ENCODE measurements at places on chromosomes 12 and 14. TPM values are rescaled to one million over a fixed set of nuclear protein-coding genes. Genes with fewer than 3 reads are reported as not detected.

DNA sequence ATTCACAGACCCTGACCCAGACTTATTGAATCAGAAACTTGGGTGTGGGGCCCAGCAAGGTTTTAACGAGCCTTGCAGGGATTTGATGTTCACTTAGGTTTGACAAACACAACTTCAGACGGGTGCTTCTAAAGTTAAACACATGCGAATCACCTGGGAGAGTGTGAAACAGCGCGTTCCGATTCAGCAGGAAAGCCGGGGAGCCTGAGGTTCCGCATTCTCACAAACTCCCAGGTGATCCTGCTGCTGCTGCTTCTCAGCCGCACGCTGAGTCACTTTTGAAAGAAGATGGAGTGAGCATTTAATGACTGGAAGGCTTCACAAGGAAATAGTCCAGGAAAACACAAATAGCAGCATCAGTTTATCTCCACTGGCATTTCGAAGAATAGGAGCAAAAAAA is 44.2 kb upstream of the DDX11 start:
- no peak overlapping the region for H3K4me3 ChIP-seq
- peaks cover 3% of the 10 kb centered on the region for H3K27me3 ChIP-seq
- no peak for DNase-seq
- no peak overlapping the region for H3K27ac ChIP-seq
- no peaks in the 10 kb centered on the region for H3K4me1 ChIP-seq
- no peaks in the 10 kb centered on the region for H3K36me3 ChIP-seq

- no peak overlapping the region for H3K4me3 ChIP-seq
- H3K27ac ChIP-seq: no peak overlapping the region
- DNase-seq: no peak
- no peaks in the 10 kb centered on the region for H3K4me1 ChIP-seq
- H3K36me3 ChIP-seq: peaks cover 2% of the 10 kb centered on the region
- no peaks in the 10 kb centered on the region for H3K27me3 ChIP-seq
Measured at GRCh38 chr14:96920023-96920422, 122.8 kb downstream of the VRK1 start.

GRCh38 chr12:100268835-100269564 is 2.0 kb downstream of the SCYL2 start:
- DNase-seq: no peak
- H3K4me3 ChIP-seq: peak overlapping the region; percentile 90
- no peaks in the 10 kb centered on the region for H3K27me3 ChIP-seq
- peaks cover 38% of the 10 kb centered on the region for H3K4me1 ChIP-seq
- H3K36me3 ChIP-seq: peaks cover 8% of the 10 kb centered on the region

GRCh38 chr12:14454098-14454907 is 88.8 kb downstream of the ATF7IP start:
- no peak overlapping the region for H3K4me3 ChIP-seq
- peak; percentile 32 for DNase-seq
- H3K4me1 ChIP-seq: peaks cover 46% of the 10 kb centered on the region
- peak overlapping the region; percentile 67 for H3K27ac ChIP-seq
- H3K36me3 ChIP-seq: peaks cover 75% of the 10 kb centered on the region

DNA sequence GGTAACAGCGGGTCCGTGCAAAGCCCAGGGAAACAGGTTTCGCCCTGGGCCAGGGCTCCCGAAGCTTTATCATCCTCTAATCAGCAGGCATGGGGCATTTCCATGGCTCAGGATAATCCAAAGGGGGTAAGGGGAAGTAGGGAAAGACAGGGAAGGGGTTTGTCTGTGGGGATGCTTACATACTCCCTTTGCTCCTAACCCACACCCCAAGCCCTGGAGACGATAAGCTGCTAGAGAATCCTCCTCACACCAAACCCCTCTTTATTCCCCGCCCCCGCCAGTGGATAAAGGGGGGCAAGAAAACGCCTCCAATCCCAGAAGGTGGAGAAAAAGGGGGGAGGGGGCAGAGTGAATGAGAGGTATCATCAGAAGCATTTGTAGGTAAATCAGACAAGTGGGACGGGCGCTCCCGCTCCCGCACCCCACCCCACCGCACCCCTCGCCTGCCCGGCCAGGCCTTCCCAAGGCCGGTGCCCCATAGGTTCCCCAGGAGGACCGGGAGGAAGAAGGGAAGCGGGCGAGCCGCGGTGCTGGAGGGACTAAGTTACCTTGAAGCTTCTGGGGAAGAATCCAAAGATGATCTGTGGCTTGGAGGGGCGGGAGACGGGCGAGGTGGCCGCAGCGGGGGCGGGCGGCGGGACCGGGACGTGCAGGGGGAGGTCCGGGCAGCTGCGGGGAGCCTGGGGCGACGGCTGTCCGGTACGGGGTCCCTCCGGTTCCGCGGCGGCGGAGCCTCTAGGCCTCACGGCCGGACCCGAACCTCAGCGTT is 762 bp downstream of the PPP2R5E start:
- peak overlapping the region; percentile 90 for H3K27ac ChIP-seq
- DNase-seq: peak; percentile 13
- no peaks in the 10 kb centered on the region for H3K27me3 ChIP-seq
- H3K4me1 ChIP-seq: peaks cover 34% of the 10 kb centered on the region
- H3K4me3 ChIP-seq: peak overlapping the region; percentile 96

GRCh38 chr14:37580146-37580545 is 14.9 kb downstream of the FOXA1 start:
- no peaks in the 10 kb centered on the region for H3K36me3 ChIP-seq
- no peak overlapping the region for H3K4me3 ChIP-seq
- no peak for DNase-seq

DNA sequence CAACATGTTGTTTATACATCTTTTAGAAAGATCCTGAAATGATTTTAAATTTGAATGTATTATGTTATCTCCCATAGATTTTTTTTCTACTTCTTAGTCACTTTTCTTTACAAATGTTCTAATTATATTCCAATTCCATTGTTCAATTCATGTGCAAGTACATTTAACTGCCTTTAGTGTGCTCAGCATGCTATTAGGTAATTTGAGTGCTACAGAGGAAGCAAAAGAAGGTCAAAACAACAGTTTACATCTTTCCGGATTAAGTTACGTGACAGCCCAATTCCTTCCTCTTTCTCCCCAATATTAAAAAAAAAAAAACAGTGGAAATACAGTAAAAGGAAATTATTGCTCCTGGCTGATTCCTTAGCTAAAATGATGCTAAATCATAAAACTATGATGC is 98.3 kb downstream of the RTN1 start:
- DNase-seq: no peak
- no peak overlapping the region for H3K27ac ChIP-seq
- H3K27me3 ChIP-seq: peaks cover 2% of the 10 kb centered on the region
- H3K4me1 ChIP-seq: no peaks in the 10 kb centered on the region
- H3K4me3 ChIP-seq: no peak overlapping the region

DNA sequence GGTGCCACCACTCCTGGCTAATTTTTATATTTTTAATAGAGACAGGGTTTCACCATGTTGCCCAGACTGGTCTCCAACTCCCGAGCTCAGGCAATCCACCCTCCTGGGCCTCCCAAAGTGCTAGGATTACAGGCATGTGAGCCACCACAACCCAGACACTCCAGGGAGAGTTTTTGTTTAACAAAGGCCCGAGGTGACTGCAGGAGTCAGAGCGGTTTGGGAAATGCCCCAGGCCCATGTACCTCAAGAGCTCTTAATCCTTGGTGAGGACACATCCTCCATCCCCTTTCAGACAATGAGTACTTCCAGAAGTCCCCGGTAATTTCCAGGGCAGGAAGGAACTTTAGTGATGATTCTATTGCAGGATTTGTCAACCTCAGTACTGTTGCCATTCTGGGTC is 176.0 kb downstream of the ESRRB start:
- no peaks in the 10 kb centered on the region for H3K4me1 ChIP-seq
- no peak overlapping the region for H3K27ac ChIP-seq
- no peak for DNase-seq
- no peak overlapping the region for H3K4me3 ChIP-seq

DNA sequence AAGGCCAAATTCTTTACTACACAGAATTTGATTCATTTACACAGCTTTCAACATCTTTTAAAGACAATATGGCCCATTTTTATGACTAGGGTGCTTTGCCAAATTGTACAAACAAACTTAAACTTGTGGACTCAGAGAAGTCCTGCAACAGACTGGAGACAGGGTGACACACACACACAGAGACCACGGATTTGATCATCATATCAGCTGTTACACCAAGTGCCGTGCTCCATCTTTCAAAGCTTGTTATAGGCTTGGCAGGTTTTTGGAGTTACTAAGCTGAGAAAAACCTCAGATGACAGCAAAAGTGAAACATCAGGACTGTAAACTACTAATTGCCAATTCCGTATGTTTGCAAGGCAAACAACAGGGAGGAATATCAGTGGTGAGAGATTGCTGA is 811.7 kb downstream of the GALC start:
- no peak overlapping the region for H3K4me3 ChIP-seq
- H3K4me1 ChIP-seq: no peaks in the 10 kb centered on the region
- no peaks in the 10 kb centered on the region for H3K36me3 ChIP-seq

The RIMKLB gene
- 4.7 TPM for total RNA-seq
